ENCODE measurements at places on chromosomes 7 and 10. TPM values are rescaled to one million over a fixed set of nuclear protein-coding genes. Genes with fewer than 3 reads are reported as not detected.

DNA sequence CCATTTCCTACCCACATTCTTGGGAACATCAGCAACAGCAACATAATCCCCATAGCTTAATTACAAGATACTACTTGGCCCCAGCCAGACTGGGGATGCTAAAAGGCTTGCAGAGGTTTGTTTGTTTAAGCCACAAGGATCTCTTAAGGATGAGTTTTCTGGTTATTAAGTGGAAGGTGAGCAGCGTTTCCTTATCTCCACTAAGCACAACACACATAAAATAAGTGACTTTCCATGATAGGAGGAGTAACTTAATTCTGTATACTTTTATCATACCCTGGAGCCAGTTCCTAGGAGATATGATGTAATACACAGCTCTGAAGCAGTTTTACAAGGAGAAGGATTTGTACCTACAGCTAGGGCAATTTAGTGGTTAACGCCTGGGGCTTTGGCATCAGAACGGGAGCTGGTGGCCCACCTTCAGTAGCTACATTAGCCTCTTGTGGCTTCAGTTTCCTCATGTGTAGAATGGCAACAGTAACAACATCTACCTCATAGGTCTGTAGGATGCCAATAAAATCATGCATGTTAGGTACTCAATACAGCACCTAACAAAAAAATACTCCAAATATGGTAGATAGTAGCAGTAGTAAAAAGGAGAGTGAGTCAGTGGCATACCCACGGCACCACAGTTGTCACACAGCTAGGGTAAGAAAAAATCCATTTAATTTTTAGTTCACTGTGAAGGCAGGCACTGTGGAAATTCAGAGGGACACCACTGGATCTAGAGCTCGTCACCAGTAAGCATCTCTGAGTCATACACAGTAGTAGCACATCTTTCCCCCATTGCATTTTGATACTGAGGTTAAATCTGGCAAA lies 55.2 kb downstream of the DOCK4 start:
- DNase-seq, result no peak

- DNase-seq, result no peak
These were observed 38.7 kb downstream of the CALML5 start for GRCh38 chr10:5460468-5461202.

GRCh38 chr10:102065561-102066398 lies 631 bp downstream of the HPS6 start:
- no peak for DNase-seq

- DNase-seq, result no peak
These were observed 303.1 kb upstream of the IMMP2L start for GRCh38 chr7:111865430-111865829.

DNA sequence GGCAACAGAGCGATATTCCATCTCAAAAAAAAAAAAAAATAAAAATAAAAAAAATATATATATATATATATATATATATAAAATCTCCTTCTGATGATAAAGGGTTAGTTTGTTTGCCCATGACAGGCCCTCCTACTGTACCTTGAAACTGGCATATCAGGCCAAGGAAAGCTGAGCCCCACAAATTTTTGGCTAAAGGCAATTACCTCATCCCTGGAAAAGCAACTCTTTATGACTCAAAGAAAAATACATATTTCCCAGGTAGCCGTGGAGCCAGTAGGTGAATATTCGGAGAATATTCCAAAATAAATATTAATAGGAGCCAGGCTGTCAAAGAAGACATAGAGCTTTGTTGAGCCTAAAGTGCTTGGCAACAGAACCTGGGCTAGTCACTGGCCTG lies 245.1 kb downstream of the GALNT17 start:
- no peak for DNase-seq

GRCh38 chr7:29652556-29652955 lies 88.9 kb downstream of the PRR15 start:
- DNase-seq, result no peak

GRCh38 chr7:94406696-94407095 lies 12.0 kb downstream of the COL1A2 start:
- DNase-seq, result no peak

- no peak for DNase-seq
These were observed 58.4 kb downstream of the ZNF467 start for GRCh38 chr7:149714910-149715471.

DNA sequence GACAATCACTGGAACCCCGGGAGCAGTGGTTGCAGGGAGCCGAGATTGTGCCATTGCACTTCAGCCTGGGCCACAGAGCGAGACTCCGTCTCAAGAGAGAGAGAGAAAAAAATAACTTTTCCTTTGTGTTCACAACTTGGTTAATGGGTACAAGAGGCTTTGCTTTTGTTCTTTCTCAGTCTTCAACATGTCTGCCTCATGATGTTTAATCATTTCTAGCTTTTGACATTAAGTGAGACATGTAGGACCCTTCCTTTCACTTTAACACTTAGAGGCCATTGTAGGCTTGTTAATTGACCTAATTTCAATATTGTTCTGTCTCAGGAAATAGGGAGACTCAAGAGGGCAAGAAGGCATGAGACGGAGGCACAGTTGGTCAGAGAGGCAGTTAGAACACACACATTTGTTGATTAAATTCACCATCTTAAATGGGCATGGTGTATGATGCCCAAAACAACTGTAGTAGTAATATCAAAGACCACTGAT lies 9.3 kb upstream of the CRCP start:
- DNase-seq, result no peak

DNA sequence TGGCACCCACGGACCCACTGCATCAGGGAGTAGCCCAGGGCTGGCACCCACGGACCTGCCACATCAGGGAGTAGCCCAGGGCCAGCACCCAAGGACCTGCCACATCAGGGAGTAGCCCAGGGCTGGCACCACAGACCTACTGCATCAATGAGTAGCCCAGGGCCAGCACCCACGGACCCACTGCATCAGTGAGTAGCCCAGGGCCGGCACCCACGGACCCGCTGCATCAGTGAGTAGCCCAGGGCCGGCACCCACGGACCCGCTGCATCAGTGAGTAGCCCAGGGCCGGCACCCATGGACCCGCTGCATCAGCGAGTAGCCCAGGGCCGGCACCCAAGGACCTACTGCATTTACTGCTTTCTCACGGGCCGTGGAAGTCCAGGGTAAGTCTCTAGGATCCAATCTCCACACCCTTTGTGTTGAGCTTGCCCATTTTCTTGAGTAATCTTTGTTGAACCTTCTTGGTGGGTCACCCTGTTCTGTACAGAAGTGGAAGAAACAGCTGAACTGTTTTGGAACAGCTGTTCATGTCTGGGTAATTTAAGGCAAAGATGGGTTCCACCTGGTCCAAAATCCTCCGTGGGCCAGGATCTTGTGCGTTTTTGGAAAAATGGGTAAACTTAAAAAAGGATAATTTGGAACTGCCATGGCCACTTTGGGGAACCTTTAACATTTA lies 69.0 kb downstream of the VIPR2 start:
- DNase-seq, result no peak

DNA sequence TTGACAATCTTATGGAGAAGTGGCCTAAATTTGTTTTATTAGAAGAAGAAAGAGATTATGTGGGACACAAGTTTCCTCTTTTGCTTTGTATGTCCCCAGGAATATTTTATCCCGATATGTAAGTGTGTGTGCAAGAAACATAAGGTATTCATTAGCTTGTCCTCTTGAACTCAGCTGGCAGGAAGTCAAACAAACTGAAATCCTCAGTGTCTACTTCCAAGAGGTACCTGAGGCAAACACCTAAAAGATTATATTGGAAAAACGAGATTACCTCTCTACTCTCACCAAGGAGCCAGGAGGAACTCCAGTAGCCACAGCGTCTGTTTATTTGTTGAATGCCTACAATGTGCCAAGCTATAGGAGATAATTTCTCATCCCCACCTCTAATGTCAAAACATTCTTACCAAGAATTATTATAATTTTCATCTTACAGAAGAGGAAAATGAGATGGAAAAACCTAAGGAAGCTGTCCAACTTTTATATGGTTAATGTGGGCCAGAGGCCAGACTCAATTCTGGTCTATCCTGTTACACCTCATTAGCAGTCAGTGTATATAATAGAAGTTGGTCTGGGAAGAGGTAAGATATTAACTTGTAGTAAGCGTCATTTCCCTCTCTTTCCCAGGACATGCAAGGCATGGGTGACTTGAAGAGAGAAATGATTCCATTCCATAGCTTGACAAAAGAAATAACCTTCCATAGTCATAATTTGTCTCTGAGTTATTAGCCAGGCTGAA lies 692.7 kb downstream of the MAGI2 start:
- no peak for DNase-seq

DNA sequence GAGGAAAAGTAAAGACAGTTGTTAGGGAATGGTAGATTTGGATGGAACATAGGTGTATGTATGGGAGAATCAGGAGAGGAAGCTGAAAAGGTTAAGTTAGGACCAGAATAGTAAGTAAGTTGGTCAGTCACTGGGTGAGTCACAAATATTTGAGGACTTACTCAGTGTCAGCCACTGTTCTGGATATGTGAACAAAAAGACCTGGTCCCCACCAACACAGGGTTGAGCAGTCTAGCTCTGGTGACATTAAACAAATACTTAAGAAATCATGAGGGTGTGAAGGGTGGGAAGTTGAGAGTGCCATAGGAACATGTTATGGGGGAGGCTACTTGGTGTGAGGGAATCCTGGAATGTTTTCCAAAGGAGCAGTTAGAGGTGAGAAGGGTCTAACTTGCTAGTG lies 246.9 kb downstream of the PTEN start:
- DNase-seq, result no peak

DNA sequence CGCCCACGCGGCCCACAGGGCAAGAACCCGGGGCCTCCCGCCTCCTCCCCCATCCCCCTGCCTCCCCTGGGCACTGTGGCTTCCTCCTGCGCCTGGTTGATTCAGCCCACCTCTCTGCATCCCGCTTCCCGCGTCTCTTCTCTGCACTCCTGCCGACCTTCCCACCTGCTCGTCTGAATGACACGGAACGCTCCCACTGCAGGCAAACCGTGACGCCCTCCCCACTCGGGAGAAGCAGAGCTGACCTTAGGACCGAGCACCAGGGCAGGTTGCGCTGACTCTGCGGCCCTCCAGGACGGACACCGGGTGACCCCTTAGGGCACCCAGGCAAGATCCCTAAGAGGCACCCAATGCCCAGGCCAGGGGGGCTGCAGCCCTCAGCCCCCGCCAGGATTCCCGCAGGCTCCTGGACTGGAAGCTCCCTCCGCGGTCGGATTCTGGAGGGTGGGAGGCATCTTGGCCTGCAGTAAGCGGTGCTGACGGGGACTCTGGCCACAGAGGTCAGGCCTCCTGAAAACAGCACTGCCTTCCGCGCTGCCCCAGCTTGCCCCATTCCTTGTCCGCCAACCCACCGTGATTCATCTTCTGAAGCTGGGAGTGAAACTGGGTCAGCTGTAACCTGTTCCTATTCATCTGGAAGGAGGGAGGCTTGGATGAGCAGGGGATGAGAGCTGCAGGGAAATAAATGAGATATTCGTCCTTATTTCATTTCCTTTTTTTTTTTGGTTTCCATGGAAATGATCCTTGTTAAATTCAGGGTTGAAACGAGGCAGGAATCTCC lies 990 bp downstream of the CALML3 start:
- DNase-seq, result no peak

DNA sequence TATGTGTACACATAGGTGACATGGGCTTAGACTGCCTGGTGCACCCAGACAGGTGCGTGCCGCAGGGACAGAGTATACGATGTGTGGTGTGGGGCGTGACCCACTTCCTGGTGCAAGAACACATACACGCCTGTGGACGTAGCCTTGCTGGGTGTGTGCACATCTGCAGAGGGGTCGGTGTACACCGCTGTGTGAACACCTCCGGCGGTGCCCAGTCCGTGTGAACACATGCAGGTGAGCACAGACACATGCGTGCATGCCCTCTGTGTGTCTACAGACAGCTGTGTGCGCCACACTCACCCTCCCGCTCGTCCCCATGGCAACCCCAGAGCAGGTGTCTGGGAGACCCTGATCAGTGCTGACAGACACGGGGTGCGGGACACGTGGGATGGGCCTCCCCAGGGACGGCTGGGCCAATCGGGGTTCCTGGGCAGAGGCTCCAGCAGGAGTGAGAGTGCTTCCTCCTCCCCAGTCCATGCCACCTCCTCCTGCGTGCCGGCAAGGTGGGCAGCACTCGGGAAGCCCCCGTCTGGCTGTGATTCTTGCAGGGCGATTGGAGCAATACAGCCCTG lies 23.4 kb downstream of the ELFN1 start:
- DNase-seq, result no peak

DNA sequence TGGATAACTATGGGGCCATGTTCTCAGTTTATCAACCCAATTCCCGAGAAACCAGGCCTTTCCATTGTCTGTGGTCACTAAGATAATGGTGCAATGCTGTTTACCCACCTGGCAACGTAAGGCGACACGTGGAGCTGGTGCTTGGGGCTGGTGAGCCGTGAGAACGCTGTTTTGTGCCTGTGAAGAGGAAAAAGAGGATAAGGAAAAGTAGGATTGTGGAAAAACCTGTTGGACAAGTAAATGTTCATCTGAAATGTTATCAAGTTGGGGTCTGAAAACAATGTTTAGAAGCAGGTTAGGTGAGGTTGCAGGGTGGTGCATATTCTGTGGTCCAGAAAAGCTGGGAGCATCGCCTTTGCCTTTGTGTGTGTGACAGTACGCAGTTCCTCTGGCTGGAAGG lies 88.5 kb downstream of the PPP1R17 start:
- no peak for DNase-seq

The MRLN gene
- polyA plus RNA-seq, result 217 TPM

The RINT1 gene
- 17.0 TPM for polyA plus RNA-seq

The CFAP70 gene
- 1.4 TPM for polyA plus RNA-seq

The NHLRC2 gene
- polyA plus RNA-seq, result 18.7 TPM

The ANKRD22 gene
- polyA plus RNA-seq, result not detected

The TLL2 gene
- 1.2 TPM for polyA plus RNA-seq

The CYP2C19 gene
- polyA plus RNA-seq, result not detected

The GNAT3 gene
- polyA plus RNA-seq, result 0.13 TPM

The SLC39A12 gene
- polyA plus RNA-seq, result not detected

The ACSM6 gene
- polyA plus RNA-seq, result not detected

The POLR1F gene
- 14.3 TPM for polyA plus RNA-seq

The GNG11 gene
- 31.6 TPM for polyA plus RNA-seq

The HECW1 gene
- 0.08 TPM for polyA plus RNA-seq

The OR2A7 gene
- 1.6 TPM for polyA plus RNA-seq

The LYZL1 gene
- not detected for polyA plus RNA-seq

The ZFAND4 gene
- polyA plus RNA-seq, result 7.5 TPM
